ENCODE measurements at places on chromosomes 3 and 15.

DNA sequence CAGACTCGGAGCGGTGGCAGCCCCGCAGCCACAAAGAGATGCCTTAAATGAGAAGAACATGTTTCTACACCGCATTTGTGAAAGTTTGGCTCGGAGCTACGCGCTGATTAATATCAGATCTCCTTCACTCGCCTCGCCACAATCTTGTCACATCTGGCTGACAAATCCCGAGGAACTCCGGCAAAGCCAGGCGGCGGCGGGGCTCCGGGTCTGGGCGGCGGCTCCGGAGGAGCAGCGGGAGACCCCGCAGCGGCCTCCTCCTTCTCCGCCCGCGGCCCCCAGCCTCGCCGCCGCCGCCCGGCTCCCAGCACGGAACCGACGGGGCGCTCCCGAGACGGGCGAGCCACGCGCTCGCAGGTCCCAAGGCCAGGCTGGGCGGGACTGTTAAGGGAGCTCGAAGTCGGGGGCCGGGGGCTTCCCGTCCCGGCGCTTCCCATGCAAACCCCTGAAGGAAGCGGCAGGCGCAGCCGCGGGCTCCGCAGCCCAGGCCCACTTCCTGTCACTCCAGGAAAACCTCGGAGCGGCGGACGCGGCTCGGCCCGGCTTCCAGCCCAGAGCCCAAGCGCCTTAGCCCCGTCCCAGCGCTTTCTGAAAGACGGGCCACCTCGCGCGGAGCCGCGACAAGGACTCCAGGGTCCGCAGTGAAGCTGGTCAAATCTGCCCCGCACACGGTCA, 1.2 kb downstream of the BNC1 start:
- DNase-seq: no peak

DNA sequence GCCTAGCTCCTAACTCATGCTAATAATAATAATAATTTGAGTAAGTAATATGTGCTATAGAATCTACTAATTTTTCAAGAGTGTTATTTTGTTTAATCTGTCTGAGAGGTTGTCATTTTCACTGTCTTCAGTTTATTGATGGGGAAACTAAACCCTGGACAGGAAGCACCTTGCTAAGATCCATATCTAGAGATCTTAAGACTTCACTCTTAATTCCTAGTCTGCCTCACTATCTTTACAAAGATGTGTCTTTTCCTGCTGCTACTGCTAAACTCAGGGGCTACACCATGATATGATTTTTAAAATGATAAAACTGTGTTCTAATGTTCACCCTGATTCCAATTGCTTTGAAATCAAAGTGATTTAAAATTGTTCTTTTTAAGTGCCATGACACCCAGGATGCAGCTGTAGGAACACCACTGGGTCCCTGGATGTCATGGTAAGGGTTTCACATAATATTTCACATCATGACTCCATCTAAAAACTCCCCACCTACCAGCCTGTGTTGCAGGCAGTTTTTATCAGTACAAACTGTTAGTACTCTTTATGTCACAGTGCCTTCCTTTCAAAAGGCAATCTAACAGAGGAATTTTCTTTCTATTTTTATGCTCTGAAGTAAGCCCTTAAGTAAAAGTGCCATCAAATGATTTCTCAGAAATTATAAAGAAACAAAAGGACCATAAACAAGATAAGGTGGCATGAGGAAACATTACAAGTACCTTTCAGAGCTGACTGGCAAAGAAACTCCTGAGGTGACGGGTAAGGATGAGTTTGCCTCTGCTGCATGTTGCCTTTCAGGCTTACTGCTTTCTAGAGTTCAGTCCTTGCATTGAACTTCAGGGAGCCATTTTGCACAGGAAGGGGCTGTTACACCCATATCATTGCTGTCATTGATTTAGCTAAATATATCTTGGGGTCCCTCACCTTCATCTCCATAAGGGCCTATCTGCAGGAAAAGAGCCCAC, 160.1 kb upstream of the SATB1 start:
- no peak for DNase-seq

- no peak for DNase-seq
These were observed 73.4 kb downstream of the NUP210 start for GRCh38 chr3:13346481-13347389.

- no peak for DNase-seq
These were observed 192.0 kb downstream of the UBE3A start for GRCh38 chr15:25246641-25247406.

DNA sequence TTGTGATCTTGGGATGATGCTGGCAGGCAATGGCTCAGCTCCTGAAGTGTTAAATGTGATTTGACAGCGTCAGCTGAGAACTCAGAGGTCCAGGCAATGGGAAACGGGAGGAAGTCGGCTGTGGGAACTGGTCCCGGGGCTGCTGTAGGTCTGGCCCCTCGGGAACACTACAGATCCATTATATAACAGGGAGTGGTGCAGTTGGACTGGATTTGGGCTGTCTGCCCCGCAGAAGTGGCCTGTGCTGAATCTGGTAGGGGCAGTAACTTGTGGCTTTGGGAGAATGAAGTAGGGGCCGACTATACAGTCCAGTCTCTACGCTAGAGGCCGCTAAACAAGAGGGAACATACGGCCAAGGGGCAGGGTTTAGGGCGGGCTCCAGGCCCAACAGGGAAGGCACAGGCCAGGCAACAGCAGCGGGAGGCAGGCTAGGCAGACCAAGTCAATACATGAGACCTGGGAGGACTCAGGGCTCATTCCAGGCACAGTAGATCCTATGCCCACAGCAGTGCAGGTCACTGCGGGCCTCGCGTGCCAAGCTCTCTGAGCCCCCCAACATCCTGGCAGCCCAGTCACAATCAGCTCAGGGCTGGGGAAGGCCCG, 20.3 kb upstream of the IL16 start:
- DNase-seq: no peak

DNA sequence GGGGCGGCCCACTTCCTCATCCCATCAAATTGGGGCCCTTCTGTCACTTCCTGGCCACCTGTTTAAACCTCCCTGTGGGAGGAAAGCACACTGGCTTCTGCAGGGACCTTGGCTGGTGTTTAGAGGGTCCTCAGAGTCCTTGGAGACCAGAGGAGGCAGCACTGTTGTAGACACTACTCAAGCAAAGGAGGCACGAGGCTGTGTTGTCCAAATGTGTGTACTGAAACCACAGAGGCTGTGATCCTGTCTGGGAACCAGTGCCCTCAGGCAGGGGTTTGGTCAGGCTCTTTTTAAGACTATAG, 12.4 kb upstream of the SEC13 start:
- no peak for DNase-seq

DNA sequence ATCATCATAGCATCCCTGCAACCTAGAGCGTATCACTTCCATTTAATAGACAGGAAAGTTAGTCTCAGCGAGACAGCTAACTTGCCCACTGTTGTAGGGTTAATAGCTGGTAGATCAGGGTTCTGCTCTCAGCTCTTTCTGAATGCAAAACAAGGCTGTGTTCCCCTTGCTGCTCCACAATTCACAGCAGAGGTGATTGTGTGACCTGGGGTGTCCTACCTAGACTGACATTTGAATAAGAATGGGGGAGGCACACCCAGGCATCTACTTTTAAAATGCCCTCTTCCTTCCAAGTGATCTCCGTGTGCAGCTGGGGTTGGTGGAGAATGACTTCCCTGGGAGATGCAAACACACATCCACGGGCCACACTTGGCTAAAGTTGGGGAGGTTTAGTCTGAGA, 43.0 kb upstream of the CACNA2D3 start:
- DNase-seq: no peak

- DNase-seq: no peak
These were observed 41.1 kb upstream of the MRPS22 start for GRCh38 chr3:139302801-139303113.

GRCh38 chr15:82093774-82094211, 48.0 kb upstream of the MEX3B start:
- DNase-seq: no peak

GRCh38 chr15:87263296-87263695, 993.2 kb downstream of the NTRK3 start:
- no peak for DNase-seq

- DNase-seq: no peak
These were observed 293.8 kb downstream of the CHST2 start for GRCh38 chr3:143413372-143413771.

DNA sequence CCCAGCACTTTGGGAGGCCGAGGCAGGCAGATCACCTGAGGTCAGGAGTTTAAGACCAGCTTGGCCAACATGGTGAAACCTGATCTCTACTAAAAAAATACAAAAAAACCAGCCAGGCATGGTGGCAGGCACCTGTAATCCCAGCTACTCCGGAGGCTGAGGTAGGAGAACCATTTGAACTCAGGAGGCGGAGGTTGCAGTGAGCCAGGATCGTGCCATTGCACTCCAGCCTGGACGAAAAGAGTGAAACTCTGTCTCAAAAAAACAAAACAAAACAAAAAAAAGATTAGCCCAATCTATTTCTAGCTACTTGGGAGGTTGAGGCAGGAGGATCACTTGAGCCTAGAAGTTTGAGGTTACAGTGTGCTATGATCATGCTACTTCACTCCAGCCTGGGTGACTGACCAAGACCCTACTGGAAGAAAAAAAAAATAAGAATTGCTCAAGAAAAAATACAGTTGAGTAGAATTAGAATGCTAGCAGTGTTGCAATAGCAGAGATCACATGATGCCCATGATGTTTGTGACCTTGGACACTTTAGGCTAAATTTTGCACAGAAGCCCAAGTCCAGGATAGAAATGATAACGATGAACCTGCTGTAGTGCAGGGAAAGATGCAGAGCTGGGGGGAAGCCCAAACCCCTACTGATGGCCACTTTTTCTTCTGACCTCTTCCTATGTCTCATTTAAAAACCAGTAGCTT, 162.2 kb downstream of the LPP start:
- DNase-seq: no peak

DNA sequence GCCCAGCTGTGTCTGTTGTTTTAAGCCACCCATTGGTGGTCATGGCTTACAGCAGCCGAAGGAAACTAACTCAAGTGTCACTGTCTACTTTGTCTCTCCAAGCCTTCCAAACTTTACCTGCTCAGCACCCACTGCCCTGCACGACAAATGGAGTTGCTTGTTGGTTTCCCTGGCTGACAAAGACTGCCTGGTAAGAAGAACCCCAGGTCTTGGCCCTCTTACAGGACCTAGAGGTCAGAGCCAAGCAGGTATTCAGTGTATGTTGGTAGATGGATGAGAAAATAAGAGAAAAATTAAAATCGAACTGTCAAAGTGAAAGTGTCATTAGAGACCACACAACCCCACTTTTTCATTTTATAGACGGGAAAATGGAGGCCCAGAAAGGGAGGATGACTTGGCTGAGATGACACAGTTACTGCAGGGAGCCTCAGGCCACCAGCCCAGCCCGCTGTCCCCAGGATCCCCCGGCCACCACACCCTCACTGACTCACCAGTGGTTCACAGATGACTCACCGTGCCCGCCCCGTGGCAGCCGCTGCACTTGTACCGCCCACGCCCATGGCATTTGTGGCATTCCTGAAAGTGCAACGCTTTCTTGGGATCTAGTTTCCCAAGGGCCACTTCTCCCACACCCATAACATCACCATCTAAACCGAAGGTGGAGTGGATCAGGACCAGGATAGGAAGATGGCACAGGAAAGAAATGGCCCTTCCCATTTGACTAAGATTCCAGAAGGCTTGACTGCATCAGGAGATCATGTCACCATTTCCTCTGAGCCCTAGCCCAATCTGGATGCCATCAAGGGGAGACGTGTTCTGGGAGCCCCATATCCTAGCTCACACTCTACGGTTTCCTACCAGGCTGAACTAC, 15.2 kb downstream of the SSUH2 start:
- DNase-seq: no peak

- no peak for DNase-seq
These were observed 894.0 kb downstream of the ROBO2 start for GRCh38 chr3:77933926-77934325.

- DNase-seq: no peak
These were observed 22.1 kb upstream of the ATP2B2 start for GRCh38 chr3:10527295-10528001.

DNA sequence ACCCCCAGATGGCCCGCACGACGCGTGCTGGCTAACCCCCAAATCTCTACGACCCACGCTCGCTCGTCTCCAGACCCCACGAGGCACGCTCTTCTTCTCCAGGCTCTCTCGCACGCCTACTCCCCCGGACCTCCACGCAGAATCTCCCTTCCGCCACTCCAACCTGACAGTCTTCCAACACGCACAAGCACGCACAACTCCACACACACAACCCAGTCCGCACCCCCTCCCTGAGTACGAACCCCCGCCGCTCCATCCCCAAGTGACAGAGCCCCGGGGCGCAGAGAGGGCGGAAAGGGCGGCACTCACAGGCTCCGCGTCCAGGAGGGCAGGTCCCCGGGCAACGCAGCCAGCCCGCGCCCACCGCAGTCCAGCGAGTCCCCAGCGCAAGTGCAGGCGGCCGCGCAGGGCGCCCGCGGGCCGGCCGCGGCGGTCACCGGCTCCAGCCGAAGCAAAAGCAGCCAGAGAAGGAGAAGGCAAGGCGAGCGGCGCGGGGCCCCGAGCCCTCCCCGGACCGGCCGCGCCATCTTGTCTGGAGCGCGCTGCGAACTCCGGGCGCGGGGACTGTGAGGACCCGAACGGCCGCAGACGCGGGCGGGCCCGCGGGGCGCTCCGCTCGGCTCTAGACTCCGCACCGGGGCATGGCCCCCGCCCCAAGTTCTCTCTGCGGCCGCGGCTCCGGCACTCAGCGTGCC, 794 bp downstream of the LRIG1 start:
- no peak for DNase-seq

GRCh38 chr15:25609371-25609770, 170.5 kb upstream of the UBE3A start:
- no peak for DNase-seq

GRCh38 chr3:119891944-119892721, 110.2 kb downstream of the NR1I2 start:
- no peak for DNase-seq

- DNase-seq: no peak
These were observed 170.8 kb downstream of the SLC9A9 start for GRCh38 chr3:143677430-143677829.

GRCh38 chr3:189710620-189711402, 79.6 kb downstream of the TP63 start:
- no peak for DNase-seq

- no peak for DNase-seq
These were observed 207.8 kb upstream of the MCTP2 start for GRCh38 chr15:94023531-94023930.

DNA sequence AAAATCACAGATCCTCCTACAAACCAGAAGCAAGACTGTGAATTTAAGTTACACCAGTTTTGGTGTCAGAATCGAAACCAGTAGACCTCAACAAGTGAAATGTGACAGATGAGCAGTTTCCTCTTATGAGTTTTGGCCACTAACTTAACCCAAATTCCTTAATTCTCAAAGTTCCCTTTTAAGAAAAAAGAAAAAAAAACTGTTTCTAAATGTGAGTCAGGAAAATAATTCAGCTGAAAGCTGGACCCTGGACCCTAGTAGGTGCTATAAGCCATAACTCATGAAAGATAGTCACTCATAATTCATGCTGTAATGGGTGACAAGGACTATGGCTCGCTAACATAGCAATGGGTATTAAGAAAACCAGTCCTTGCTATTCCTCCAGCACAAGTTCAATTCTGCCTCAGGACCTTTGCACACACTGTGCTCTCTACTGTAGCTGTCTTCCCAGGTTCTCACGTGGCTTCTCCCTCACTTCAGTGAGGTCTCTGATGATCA, 9.0 kb upstream of the THRB start:
- DNase-seq: no peak

- DNase-seq: no peak
These were observed 4.1 kb downstream of the KLHDC8B start for GRCh38 chr3:49175530-49175929.

GRCh38 chr3:112948346-112948838, 26.5 kb downstream of the CD200R1 start:
- DNase-seq: no peak
